ENCODE measurements at places on chromosomes 3 and 15.
A peak's percentile ranks its signal among the peaks of the same experiment; 100 is the strongest.

DNA sequence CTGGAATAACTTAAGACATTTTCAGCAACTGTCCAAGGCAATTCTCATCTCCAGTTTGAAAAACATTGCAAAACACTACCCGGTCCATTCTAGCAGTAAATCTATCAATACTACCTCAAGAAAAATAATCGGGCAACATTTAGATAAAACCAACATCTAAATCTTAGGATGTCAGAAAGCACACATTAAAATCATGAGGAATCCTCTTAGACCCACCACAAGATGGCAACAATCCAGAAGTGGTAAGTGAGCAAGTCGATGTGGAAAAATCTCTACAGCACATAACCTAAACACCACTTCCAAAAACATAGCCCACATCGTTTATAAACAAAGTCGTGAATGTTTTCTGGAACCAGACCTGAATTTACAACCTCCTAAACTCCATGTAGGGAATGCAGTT, 5.7 kb downstream of the PLCH1 start:
- no peak for DNase-seq

- no peak for DNase-seq
Observed at GRCh38 chr15:76837474-76837873, 67.7 kb downstream of the SCAPER start.

- peak; percentile 42 for DNase-seq
Observed at GRCh38 chr15:63891079-63891767, 57.5 kb upstream of the HERC1 start.

- DNase-seq, result no peak
Observed at GRCh38 chr3:149342413-149343380, 9.3 kb upstream of the TM4SF18 start.

- no peak for DNase-seq
Observed at GRCh38 chr3:14274612-14274936, 96.0 kb downstream of the LSM3 start.

- no peak for DNase-seq
Observed at GRCh38 chr15:73839699-73840377, 33.5 kb upstream of the TBC1D21 start.

GRCh38 chr3:32121137-32121536, 14.7 kb downstream of the GPD1L start:
- no peak for DNase-seq

DNA sequence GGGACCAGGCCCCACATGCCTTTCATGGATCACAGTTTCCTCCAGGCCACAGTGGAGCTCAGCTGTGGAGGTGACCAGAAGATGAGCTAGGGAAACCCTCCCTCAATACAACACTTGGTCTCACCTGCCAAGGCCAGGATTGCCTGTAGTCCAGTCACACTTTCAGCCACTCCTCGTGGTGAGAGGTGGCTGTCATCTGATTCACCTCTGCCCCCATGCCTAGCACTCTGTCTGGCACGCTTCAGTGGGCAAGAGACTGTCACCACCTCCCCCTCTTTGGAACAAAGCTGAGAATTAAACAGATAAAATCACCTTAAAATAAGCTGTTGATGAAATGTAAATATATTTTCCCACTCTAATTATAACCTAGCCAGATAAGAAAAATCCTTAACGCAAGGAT, 4.0 kb upstream of the IL17RD start:
- DNase-seq, result no peak

GRCh38 chr15:43212299-43212698, 8.5 kb downstream of the EPB42 start:
- DNase-seq, result no peak

GRCh38 chr3:100141586-100141985, 27.3 kb upstream of the FILIP1L start:
- DNase-seq, result no peak

GRCh38 chr15:89400116-89400781, 65.6 kb upstream of the POLG start:
- no peak for DNase-seq

- no peak for DNase-seq
Observed at GRCh38 chr3:72661115-72661457, 187.2 kb downstream of the SHQ1 start.

DNA sequence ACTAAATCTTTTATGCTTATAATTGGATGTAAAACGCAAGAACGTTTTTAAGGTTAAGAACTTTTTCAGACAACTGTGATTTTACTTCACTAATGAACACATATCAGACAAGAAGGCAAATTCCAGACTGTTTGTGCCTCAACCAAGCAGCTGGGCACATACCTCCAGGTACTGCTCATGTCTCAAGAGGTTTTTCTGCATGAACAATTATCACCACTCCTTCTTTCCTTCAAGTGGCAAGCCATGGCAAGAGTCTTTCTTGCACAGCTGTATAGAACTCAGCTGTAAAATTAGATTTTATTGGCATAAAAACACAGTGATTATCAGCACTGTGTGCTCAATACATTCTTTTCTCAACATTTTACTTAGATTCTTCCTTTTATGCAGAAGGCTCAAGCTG, 64.3 kb downstream of the FNDC3B start:
- no peak for DNase-seq

GRCh38 chr3:57805674-57806073, 49.6 kb downstream of the SLMAP start:
- DNase-seq, result no peak

GRCh38 chr3:167952969-167953368, 142.8 kb downstream of the GOLIM4 start:
- no peak for DNase-seq

- DNase-seq, result no peak
Observed at GRCh38 chr3:168909260-168909659, 754.3 kb downstream of the MECOM start.

DNA sequence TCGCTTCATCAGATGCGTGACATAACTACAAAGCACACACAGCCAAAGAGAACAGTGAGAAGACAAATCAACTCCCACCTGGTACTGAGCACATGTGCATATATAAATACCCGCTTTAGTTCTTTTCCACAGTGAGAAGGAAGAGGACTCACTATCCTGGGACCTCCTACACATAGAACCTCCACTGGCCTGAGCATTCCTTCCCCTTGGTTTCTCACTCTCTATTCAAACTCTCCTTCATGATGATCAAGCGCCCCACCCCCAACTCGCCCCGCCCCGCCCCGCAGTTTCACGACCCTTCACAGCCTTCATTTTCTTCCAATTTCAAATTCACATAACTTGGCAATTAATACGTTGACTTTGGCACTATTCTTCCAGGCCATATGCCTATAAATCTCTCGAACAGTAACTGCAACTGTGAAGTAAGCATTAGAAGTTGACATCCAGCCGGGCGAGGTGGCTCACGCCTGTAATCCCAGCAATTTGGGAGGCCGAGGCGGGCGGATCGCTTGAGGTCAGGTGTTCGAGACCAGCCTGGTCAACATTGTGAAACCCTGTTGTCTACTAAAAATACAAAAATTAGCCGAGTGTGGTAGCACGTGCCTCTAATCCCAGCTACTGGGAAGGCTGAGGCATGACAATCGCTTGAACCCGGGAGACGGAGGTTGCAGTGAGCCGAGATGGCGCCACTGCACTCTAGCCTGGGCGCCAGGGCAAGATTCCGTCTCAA, 1.1 kb downstream of the RPS17 start:
- no peak for DNase-seq

GRCh38 chr3:171333784-171334464, 126.3 kb downstream of the TNIK start:
- no peak for DNase-seq

DNA sequence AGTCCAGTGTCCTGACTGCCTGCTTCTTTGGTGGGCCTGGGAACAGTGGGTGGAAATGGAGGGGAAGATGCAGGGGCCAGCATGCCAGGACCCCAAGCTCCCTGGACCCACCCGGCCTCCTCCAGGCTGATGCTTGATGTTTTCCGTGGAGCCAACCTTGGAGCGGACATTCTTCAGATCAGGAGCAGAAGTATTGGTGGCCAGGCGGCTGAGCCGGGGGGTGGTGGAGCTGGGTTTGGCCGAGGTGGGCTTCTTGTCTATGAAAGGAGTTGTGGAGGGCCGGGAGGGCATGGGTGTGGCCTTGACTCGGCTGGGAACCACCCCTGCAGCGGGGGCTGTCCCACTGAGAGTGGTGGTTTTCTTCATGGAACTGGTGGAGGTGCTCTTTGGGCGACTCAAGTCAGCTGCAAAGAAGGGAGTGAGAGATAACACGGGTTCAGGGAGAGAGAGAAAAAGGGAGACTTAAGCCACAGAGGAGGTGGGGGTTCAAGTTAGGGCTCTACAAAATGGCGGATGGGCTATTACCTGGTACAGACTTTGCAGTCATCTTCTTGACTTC, 67.8 kb downstream of the DHX30 start:
- no peak for DNase-seq

DNA sequence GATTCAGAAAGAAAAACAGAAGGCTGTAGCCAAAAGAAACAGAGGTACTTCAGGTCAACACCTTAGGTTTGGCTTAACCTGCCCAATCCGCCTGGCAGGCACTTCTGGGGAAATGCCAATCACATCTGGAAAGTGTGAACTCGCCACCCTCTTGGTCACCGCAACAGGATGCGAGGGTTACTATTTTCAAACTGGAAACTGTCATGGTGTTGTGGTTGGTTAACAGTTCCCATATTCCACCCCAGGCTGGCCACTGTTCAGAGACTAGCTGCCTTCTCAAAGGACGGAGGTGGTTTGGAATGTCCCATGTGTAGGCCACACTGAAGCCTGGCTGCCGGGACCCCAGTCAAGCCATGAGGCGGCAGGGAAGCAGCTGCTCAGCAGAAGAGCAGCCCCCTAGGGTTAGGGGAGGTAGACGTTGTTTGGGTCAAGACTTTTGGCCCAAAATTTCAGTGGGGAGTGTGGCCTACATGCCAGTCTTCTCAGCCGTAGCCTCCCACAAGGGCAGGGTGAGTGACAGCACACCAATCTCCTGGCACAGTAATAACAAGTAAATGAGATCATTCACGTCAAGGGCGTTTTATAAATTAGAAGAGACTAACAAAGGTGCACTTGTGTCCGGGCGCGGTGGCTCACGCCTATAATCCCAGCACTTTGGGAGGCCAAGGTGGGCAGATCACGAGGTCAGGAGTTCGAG, 54.6 kb downstream of the UMPS start:
- no peak for DNase-seq

DNA sequence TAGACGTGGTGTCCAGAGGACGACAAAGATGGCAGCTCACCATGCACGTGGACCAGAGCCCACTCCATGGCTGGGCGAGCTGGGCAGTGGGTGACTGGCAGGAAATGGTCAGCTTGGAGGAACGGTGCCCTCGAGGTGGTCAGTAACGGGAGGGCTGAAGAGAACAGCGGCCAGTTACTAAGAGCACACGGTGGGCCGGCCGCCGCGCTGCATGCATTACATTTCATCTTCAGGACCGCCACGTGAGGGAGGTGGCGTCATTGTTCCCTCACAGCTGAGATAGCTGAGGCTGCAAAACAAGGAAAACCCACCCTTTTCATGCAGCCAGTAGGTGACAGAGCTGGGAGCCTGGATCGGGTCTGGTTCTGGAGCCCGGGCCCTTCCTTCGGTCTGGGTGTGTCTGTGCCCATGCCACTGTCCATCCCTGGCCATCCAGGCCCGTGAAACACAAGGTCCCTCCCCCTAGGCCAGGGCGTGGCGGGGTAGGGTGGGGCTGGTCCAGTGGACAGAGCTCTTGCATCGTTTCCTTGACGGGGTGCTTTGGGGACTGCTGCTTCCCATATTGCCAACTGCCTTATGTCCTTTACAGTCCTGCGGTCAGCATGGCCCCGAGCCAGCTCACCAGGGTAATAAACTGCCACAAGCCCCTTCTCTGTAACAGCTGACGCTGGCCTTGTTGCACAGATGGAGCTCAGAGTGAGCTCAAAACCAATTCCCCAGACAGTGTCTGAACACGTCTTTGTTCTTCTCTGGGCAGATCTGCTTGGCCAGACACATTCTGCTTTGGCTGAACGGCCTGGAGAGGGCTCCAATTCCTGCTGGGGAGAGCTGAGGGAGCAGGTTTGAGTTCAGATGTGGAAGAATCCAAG, 51.8 kb downstream of the RGMA start:
- peak; percentile 47 for DNase-seq

- DNase-seq, result no peak
Observed at GRCh38 chr3:79246875-79247724, 520.7 kb downstream of the ROBO1 start.

GRCh38 chr3:72039677-72040076, 254.7 kb upstream of the PROK2 start:
- DNase-seq, result no peak

- DNase-seq, result peak; percentile 2
Observed at GRCh38 chr3:47162697-47163168, 1.2 kb downstream of the SETD2 start.

DNA sequence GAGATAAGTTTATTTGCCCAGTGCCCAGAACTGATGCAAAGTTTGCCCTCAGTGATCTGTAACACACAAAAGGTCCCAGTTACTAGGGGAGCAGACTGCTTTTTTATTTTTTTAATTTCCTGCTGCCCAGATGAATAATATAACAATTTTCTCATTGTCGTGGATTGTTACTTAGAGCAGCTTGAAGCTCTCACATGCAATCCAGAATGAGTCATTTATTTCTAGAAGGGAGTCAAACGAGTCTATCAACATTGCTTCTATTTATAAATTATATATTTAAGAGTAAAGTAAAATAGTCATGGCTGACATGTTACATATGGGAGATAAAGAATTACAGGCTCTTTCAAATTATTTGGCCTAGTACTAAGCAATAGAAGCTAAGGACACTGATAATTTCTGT, 41.3 kb downstream of the MEIS2 start:
- no peak for DNase-seq

- no peak for DNase-seq
Observed at GRCh38 chr3:125032100-125032643, 23.6 kb downstream of the HEG1 start.

DNA sequence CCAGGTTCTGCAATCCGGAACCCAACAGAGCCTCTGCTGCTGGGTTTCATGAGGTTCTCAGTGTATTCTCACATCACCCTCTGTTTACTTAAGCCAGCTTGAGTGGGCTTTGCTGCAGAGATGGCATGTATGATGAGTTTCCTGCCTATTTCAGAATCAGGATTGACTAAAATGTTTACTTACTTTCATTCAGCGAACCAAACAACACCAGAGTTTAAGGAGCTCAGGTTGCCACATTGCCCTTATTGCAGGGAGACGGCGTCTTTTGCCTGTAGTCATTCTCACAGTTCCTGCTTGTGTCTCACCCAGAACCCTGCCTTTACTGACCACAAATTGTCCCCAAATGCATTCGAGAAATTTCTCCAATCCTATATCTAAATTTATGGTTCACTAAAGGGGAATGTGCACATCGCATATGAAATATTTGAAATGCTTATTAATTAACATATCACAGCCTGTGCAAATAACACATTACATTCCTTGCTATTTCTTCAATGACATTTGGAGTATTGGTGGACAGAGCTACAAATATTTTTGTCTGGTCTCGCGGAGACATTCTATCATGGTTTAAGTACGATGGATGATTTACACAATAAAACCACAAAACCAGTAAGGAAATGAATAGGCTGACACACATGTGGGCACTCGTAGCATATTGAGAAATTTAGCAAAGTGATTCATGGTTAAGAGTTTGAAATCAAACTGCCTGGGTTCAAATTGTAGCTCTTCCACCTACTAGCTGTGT, 377.2 kb upstream of the CFAP20DC start:
- peak; percentile 57 for DNase-seq

All from HL-60 (cell line).